MCF 10A (cell line): ENCODE measurements at places on chromosomes 2 and 18. TPM values are rescaled to one million over a fixed set of nuclear protein-coding genes. Genes with fewer than 3 reads are reported as not detected.

IL36B gene
- total RNA-seq = not detected in 2 replicates

KLF11 gene
- total RNA-seq = 7.1 and 10.0 TPM in 2 replicates

AQP4 gene
- total RNA-seq = not detected in 2 replicates

TTN gene
- total RNA-seq = under 0.01 and 0.05 TPM in 2 replicates

GPR55 gene
- total RNA-seq = not detected in 2 replicates

IL36G gene
- total RNA-seq = not detected in 2 replicates

GALNT14 gene
- 4.6 and 6.8 TPM in 2 replicates for total RNA-seq

ZNF521 gene
- not detected in 2 replicates for total RNA-seq

INPP5D gene
- total RNA-seq = 46.1 and 64.9 TPM in 2 replicates

RESP18 gene
- not detected in 2 replicates for total RNA-seq

CLASP1 gene
- total RNA-seq = 76.5 and 81.9 TPM in 2 replicates

SMC6 gene
- 21.0 and 24.7 TPM in 2 replicates for total RNA-seq

UCN gene
- 7.9 and 9.5 TPM in 2 replicates for total RNA-seq

SPATA3 gene
- total RNA-seq = not detected in 2 replicates

FAM237A gene
- not detected in 2 replicates for total RNA-seq

DIS3L2 gene
- total RNA-seq = 32.6 and 47.4 TPM in 2 replicates
